ENCODE measurements at places on chromosomes 1 and 21.

GRCh38 chr1:234281826-234282489 is 91.3 kb upstream of the COA6 start:
- DNase-seq = no peak

DNA sequence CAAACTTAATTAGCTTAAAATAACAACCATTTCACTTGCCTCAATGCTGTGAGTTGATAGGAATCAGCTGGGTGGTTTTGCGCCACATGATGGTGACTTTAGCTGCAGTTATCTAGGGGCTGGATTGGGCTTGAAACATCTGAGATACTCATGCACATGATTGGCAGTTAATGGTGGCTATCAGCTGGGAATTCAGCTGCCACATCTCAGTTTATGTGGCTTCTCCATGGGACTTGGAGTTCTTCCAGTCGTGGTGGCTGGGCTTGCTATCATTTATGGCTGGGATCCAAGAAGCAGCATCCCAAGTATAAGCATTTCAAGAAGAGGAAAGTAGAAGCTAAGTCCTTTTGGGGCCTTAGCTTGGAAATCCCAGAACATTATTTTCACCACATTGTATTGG is 36.4 kb downstream of the PDC start:
- no peak for DNase-seq

GRCh38 chr1:166701603-166702100 is 137.6 kb upstream of the POGK start:
- no peak for DNase-seq

GRCh38 chr1:20964540-20965484 is 177.7 kb upstream of the HP1BP3 start:
- no peak for DNase-seq

- DNase-seq = no peak
These were observed 5.8 kb upstream of the KCNJ15 start for GRCh38 chr21:38250991-38251418.

DNA sequence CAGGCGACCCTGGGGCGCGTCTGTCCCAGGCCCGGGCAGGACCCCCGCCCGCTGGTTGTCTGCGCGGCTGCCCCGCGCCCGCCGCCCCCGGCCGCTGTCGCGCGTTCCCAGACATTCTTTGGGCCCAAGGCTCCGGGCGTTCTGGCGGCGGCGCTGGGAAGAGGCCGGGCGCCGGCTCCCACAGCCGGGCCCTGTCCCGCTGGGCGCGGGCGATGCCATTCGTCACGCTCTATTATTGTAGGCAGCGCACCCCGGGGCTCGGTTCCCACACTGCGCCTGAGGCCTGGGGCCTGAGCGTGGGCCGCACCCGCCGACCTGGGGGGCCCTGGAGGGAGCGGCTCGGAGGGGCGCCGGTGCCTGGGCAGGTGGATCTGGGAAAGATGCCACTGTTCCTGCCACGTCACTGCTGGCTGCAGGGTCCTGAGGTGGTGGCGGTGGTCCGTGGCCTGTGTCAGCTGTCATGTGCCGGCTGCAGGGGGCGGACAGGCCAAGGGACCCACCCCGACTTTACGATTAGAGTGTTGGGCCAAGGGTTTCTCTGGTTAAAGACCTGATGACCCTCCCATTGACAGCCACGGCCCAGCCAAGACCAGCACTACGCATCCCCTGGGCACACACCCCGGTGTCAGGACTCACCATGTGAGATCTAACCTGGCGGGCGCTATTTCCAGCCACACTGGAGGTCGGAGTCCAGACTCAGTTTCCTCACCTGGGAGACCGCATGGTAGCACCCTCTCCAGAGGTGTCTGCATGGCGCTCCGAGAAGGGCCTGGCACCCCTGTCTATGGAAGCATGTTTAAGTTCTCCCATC is 55.1 kb upstream of the ADARB1 start:
- DNase-seq = no peak

Measured in NCI-H2081 treated with DMSO at 0.1 percent for 48 hours (cell line).